ENCODE measurements at places on chromosomes 11 and 22. TPM values are rescaled to one million over a fixed set of nuclear protein-coding genes. Genes with fewer than 3 reads are reported as not detected.

PLAAT5 gene
- 39.8 TPM for total RNA-seq

KCNE3 gene
- 13.3 TPM for total RNA-seq

UBQLNL gene
- total RNA-seq: 0.19 TPM

DNA sequence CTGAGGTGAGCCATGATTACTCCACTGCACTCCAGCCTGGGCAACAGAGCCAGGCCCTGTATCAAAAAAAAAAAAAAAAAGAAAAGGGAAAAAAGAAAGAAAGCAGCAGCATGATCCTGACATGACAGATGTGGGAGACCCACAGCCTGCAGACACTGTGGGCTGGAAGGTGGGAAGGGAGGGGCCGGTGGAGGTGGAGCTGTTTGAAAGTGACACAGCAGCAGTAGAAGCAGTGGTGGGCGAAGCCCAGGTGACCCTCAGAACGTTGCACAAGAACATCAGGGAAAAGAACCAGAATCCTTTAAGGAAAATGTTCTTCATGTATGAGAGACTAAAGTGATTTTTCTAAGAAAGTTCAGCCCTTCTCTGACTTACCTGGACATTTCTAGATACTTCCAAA, 26.3 kb upstream of the SCGB1A1 start:
- DNase-seq: peak; percentile 49

- DNase-seq: no peak
Observed at GRCh38 chr22:38177926-38178604, 3.6 kb downstream of the PLA2G6 start.

DNA sequence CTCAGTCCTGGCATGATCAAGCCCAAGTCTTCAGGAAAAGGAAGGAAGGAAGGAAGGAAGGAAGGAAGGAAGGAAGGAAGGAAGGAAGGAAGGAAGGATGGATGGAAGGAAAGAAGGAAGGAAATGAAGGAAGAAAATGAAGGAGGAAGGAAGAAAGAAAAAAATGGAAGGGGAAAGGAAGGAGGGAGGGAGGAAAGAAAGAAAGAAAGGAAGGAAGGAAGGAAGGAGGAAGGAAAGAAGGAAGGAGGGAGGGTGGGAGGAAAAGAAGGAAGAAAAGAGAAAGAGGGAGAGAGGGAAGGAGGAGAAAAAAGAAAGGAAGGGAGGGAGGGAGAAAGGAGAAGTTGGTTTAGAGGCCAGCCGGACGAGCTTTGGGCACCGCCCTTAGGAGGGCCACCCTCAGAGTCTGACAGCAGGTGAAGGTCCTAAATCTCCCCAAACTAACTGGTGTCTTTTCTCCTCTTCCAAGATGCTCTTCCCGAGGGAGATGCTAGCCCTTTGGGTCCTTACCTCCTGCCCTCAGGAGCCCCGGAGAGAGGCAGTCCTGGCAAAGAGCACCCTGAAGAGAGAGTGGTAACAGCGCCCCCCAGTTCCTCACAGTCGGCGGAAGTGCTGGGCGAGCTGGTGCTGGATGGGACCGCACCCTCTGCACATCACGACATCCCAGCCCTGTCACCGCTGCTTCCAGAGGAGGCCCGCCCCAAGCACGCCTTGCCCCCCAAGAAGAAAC, 122.8 kb downstream of the SEZ6L start:
- DNase-seq: no peak

All from mesenteric fat pad (tissue), 1 donor.